ENCODE measurements at places on chromosomes 16 and 17.
A peak's percentile ranks its signal among the peaks of the same experiment; 100 is the strongest.

DNA sequence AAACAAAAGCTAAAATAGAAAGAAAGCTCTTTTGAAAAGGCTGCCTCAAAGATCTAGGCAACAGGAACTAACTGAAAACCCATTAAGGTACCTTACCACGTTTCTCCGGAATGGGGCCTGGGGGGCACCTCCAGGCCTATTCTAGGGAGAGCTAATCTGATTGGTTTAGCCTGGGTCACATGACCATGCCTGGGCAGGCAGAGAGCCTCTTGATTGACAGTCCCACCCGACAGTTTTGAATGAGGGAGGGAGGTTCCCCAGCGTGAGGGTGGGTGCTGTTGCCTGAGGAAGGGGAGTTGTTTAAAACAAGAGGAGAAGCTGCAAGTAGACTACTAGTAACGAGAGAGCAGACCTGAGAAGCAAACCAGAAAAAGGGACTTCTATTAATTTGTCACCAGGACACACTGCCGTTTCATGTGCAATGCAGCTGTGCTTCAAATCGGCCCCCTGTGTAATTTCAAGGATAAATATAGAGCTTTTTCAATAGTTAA is 143.4 kb upstream of the HS3ST2 start:
- no peak for DNase-seq

GRCh38 chr17:46774108-46774737 is 44.3 kb downstream of the WNT3 start:
- DNase-seq = no peak

GRCh38 chr16:55508941-55509931 is at the start of gene LPCAT2:
Gene LPCAT2 (plus strand): TSS chr16:55509072. CDS start chr16:55509182, 110 bp downstream.
- no peak for DNase-seq

GRCh38 chr17:41695954-41696757 is 7.5 kb downstream of the EIF1 start:
- DNase-seq = peak; percentile 74

- peak; percentile 60 for DNase-seq
Measured at GRCh38 chr16:74700438-74701225, at the start of gene MLKL. Gene MLKL (minus strand): TSS chr16:74700862. CDS start chr16:74695757, 5,105 bp downstream.

- no peak for DNase-seq
Measured at GRCh38 chr16:65837464-65837863, 529.0 kb upstream of the CDH5 start.

DNA sequence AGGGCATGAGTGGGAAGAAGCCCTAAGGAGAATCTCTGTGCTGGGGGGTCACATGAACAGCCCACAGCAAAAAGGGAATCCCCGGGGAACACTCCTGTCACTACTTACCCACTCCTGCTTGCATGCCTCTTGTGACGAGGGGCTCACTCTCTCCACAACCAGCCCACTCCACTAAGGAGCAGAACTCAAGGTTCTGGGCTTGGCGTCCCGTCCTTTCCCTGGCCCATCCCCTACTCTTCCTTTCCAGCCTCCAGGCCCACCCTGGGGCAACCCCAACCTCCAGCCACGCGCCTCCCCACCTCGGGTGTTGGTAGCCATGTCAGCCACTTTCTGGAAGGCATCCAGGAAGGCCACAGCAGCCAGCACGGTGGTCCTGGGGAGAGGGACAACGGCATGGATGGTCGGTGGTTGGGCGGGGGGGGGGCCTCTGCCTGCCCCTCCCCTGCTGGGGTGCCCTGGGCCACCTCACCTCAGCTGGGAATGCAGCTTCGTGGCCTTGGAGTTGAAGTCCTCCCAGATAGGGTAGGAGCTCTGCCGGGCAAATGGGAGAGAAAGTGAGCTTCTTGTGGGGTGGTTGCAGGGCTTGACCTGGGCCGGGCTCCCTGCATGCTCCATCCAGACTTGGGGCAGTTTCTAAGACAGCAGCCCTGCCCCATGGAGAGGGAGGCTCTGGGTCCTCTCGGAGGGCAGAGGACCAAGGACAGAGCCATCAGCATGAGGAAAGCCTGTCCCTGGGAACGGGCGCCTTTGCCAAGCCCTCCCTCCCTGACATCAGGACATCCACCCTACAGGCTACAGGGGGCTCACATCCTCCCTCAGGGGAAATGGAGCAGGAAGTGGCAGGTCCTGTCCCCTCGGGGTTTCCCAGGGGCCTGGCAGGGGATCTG is 5.1 kb downstream of the MTSS2 start:
- DNase-seq = no peak

GRCh38 chr16:64211331-64211730 is 910.5 kb downstream of the CDH11 start:
- DNase-seq = no peak

DNA sequence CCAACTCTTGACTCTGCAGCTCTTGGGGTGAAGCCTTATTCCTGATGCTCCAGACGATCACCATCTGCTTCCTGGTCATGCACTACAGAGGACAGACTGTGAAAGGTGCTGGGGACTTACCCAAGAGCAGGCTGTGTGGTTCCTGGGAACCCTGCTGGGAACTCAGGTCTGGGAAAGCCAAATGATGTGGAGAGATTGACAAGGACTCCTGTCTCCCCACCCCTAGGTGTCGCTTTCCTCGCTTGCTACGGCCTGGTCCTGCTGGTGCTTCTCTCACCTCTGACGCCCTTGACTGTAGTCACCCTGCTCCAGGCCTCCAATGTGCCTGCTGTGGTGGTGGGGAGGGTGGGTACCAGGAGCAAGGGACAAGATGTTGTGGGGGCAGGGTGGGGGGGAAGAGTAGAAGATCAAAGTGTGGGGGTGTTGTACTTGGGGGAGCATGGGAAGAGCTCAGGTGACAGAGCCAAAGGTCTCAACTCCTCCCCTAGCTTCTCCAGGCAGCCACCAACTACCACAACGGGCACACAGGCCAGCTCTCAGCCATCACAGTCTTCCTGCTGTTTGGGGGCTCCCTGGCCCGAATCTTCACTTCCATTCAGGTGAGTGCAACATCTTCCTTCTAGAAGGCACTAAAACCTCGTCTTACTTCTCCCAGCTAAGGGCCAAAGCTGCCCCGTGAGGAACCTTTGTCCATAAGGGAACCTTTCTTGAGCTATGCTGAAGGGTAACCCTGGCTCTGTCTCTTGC is 3.0 kb downstream of the SOX15 start:
- peak; percentile 43 for DNase-seq

- no peak for DNase-seq
Measured at GRCh38 chr17:8614988-8615387, 15.5 kb downstream of the MYH10 start.

DNA sequence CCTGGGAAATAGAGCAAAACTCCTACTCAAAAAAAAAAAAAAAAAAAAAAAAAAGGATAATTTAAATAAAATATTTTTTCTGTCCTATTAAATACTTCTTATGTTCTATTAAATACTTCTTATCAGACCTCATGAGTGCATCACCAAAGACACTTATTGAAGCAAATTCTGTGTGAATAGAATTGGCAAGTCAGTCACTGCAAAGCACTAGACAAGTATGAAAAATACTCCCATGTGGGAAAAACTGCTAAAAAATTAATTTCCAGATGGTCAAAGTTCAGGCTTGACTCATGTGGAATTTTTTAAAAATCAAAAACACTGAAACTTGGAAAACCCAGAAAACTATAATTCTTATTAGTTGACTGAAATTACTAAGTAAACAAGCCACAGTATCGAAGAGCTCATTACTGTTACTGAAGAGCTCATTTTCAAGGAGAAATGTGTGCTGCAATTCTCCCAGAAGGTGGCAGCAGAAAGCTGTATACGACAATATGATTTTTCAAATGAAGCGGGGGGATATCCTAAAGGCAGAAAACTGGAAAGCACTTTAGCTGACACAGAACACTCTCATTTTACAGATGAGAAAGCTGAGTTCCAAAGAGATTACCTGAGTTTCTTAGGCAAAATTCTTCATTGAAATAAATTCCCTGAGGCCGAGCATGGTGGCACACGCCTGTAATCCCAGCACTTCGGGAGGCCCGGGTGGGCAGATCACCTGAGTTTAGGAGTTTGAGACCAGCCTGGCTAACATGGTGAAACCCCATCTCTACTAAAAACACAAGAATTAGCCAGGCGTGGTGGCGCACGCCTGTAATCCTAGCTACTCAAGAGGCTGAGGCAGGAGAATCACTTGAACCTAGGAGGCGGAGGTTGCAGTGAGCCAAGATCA is 15.9 kb upstream of the FBXO47 start:
- peak; percentile 75 for DNase-seq

GRCh38 chr16:89915303-89916232 is 3.1 kb upstream of the MC1R start:
- DNase-seq = no peak

- no peak for DNase-seq
Measured at GRCh38 chr17:61240851-61241468, 158.7 kb upstream of the TBX2 start.

GRCh38 chr17:8126491-8127066 is 2.7 kb upstream of the HES7 start:
- DNase-seq = peak; percentile 87

DNA sequence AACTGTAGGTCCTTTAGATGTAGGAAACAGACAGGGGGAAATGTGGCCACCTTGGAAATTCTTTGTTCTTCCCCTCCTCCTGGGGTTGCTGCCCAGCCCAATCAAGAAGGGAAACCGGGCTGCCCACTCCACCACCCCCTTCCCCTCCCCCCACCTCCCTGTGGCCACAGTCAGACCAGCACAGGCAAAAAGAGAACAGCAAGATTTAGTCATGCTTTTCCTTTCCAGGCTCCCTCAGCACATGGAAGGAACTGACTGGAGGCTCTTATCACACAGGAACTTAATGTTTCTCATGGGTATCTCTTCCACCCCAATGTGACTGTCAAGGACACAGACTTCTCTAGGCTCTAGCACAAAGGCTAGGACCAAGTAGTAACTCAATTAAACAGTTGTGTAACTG is 3.0 kb upstream of the CCL1 start:
- no peak for DNase-seq

Data from SHP77 (cell line).